PC-9 (cell line): ENCODE measurements at places on chromosomes 1 and 21.

GRCh38 chr21:32611471-32611997 lies 643 bp downstream of the CFAP298 start:
- DNase-seq, result no peak

DNA sequence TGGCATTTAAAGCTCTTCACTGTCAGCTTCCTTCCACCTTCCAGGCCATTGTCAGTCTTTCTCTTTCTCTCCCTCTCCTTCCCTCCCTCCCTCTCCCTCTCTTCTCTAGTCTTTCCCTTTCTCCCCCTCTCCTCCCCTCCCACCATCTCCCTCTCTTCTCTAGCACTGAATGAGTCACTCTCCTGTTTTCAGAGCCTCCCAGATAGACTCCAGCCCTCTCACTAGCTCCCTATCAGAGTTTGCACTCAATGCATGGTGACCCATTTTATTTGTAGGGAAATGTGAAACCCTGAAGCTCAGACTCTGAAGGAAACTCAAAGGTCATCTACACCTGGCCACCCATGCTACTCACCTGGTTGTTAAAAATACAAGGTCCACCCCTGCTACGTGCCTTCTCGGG lies 4.4 kb upstream of the MATN1 start:
- DNase-seq, result no peak

DNA sequence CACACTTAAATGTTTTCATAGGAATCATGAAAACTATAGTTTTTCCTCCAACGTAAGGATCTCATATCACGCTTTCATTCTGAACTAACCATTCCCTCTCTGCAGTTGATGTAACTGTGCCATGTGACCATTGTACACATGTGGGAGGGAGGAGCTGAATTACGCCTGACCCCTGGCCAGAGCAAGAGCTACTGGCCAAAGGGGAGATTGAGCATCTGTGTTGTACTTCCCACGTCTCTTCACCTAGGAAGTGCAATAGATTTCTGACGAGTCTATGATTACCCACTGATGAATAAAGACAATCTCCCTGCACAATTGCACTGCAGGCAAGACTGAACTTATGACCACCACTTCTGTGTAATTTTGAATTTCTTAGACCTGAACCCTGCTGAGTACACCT lies 24.0 kb downstream of the PTPRC start:
- DNase-seq, result no peak

DNA sequence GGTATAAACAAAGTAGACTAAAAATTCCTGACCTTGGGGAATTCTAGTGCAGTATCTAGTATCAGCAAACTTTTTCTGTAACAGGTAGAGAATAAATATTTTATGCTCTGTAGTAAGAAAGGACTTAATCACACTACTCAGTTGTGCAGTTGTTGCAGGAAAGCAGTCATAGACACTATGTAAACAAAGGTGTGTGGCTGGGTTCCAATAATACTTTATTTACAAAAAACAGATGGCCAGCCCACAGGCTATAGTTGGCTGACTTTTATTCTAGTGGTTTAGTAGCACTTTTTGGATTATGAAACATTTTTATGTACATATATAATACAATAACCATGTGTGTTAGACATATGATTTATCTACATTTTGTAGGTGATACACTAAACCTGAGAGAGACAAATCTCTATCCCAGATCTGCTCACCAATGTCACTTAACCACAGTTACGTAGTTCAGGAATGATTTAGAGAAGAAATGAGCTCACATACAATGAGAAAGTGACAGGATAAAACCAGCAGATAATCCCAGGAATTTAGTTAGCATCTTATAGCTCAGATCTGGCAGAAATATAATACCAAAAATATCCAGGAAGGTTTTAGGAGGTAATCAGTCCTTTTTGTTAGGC lies 56.1 kb downstream of the MIER1 start:
- no peak for DNase-seq

DNA sequence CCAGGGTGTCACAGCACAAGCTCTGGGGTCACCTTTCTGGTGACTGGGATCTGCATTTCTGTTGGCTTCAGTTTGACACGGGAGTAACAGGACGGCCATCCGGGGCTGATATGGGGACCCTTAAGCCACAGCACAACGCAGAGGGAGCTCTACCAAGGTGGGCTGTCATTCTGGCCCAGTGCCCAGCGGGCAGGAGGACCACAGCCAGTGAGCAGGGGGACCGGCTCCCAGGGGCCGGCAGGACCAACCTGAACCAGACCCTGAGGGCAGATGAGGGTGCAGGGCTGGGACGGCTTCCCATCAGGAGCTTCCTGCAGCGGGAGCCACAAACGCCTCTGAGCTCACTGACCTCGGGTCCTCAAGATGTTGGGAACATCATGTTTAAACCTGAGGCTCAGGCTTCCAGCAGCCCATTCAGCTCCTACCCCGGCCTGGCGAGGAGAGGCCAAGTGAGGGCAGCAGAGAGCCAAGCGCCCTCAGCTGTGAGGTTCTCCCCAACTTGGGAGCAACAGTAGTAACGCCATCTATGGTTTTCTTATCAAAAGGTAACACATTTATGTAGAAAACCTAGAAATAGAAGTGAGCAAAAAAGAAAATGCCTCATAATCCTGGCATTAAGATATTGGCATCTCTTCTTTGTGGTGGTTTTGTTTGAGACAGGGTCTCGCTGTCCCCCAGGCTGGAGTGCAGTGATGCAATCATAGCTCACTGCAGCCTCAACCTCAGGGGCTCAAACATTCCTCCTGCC lies 26.8 kb downstream of the TMEM201 start:
- peak; percentile 48 for DNase-seq

- DNase-seq, result no peak
Observed at GRCh38 chr1:244665771-244666217, 12.9 kb downstream of the DESI2 start.

DNA sequence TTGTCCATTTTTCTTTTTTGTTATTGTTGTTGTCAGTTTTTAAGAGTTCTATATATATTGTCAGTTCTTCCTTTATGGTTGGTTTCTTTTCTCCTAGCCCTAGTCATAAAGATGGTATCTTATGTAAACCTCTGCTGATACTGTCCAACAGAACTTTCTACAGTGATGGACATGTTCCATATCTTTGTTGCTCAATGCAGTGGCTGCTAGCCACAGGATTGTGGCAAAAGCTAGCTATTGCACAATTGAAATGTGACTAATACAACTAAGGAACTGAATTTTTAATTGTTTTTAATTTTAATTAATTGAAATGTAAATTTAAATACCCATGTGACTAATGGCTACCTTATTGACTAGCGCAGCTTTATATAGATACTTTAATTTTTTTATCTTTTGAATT lies 411.8 kb upstream of the PTBP2 start:
- no peak for DNase-seq

DNA sequence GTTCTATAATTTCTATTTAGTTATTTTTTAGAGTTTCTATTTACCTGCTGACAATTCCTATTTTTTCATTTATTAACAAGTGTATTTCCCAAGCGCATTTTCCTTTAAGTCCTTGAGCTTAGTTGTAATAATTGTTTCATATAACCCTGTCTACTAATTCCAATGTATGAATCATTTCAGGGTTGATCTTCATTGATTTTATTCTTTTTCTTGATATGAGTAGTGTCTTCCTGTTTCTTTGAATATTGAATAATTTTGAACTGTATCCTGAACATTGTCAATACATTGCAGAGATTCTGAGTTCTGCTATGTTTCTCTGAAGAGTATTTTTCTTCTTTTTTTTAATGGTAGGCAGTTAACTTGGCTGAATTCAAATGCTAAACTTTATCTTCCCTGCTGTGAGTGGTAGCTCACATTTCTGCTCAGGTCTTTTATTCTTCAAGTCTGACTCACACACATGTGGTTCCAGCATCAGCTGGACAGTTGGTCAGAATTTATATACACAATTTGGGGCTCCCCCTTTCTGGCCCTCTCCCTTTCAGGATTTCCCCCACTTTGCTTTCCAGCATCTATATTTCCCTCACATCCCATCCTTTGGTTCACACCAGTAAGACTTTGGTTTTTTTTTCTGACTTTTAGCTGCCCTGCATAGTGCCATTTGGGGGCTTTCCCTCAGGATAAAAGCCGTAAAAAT lies 54.4 kb upstream of the WDR26 start:
- DNase-seq, result no peak

GRCh38 chr21:35521293-35521692 lies 472.2 kb upstream of the RUNX1 start:
- DNase-seq, result no peak

- DNase-seq, result peak; percentile 7
Observed at GRCh38 chr1:106755682-106756406, 300.6 kb upstream of the PRMT6 start.

GRCh38 chr1:193326296-193326695 lies 139.9 kb upstream of the B3GALT2 start:
- DNase-seq, result no peak

- no peak for DNase-seq
Observed at GRCh38 chr1:153961421-153961820, 1.9 kb downstream of the SLC39A1 start.

- no peak for DNase-seq
Observed at GRCh38 chr1:28860332-28861073, 48.5 kb downstream of the OPRD1 start.

DNA sequence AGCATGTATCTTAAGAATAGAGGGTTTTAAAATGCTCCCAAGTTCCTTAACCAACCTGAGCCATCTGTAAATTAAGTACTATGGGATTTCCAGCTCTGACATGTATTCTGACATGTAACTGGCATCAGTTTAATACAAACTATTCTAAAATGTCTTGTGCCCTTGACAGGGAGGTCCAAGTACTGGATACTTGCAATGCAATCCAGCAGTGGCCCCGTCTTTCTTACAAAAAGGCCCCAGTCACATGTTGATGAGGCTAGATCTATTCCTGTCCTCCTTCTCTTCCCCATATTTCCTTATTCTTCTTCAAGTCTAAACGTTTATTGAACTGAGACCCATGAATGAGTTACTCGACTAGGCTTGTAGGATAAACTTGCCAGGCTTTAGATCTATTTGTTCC lies 46.4 kb downstream of the MRPL39 start:
- DNase-seq, result no peak

- no peak for DNase-seq
Observed at GRCh38 chr21:35367553-35367952, 318.5 kb upstream of the RUNX1 start.

DNA sequence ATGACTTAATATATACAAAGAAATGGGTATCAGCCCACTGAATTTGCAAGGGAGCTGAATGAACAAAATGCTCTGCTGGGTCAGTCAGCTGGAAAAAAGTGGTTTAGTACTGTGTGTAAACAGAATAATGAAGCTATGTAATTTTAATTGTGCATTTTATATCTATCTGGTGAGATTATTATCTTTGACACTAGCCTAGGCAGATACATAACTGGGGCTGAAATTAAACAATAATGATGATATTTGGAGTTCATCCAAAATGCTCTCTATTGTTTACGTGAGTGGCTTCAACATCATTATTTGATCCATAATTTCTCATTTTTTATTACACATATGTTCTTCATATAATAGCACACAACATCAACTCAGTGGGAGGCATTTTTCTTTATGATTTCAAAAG lies 208.5 kb upstream of the SNX7 start:
- no peak for DNase-seq

- DNase-seq, result no peak
Observed at GRCh38 chr1:58434181-58434580, 112.3 kb downstream of the OMA1 start.

- no peak for DNase-seq
Observed at GRCh38 chr1:67332653-67333529, 25.2 kb downstream of the IL12RB2 start.

- no peak for DNase-seq
Observed at GRCh38 chr1:193270996-193271395, 84.6 kb upstream of the B3GALT2 start.

DNA sequence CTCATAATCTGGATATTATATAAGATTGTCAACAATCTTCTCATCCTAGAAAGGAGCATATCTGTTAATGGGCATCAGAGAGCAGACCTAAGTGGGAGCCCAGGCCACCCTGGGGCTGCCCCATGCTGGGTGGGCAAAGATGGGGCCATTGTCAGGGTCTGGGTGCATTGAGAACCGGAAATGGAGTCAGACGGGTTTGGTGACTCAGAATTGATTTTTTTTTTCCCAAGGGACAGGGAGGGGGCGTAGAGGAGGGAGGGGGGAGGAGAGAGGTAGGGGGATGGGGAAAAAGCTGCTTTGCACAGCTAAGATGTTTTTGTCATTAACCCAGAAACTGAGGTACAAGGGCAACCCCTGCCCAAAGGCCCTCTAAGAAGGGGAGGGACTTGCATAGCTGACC lies 1.3 kb downstream of the ATXN7L2 start:
- DNase-seq, result no peak

- DNase-seq, result no peak
Observed at GRCh38 chr1:205210756-205211168, 740 bp downstream of the DSTYK start.

- DNase-seq, result peak; percentile 35
Observed at GRCh38 chr1:199202331-199202730, 563.5 kb downstream of the PTPRC start.

DNA sequence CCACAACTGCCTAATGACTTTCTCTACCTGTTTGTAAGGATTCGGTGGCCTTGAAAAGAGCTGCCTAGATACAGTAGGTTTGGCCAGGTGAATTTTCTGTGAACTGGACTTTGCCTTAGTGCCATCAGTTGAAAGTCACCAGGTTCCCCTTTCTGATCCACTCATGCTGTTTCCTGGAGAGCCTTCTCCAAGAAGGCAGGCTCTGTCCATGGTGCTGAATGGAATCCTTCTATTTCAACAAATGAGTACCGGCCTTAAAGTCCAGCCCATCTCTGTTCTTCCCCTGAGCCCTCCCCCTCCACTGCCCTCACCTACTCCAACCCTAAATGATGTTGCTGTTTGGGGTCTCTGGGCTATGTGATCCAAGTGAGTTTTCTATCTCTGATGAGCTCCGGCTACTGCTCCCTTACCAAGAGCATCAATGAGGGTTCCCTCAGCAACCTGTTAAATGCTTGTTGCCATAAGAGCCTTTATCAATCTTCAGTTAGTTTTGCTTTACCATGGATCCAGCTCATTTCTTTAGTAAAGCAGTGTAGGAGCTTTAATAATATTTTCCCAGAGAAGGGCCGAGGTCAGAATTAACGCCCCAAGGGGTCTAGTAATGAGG lies 500.4 kb downstream of the PTPRU start:
- DNase-seq, result peak; percentile 35

DNA sequence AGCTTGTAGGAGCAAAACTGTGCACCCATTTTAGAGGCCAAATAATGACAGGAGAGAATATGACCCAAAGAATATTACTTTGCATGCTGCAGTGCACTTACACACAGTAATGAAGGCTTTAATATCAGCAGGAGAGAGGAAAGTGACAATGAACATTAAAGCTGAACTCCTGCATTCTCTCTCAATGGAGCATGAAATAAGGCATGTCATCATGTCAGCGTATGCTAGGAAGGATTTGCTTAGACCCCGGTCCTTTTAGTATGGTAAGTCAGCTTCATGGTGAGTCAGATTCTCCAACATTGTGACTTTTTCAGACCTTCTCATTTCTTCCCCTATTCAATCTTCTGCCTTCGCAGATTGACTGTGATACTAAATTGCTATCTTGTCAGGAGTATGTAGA lies 210.7 kb upstream of the TMPRSS15 start:
- DNase-seq, result no peak
